ENCODE measurements at places on chromosomes 3 and 15.

- DNase-seq, result no peak
These were observed 209.5 kb downstream of the ADAMTS17 start for GRCh38 chr15:100132309-100132708.

GRCh38 chr3:145088917-145089316 is 1072.1 kb downstream of the PLOD2 start:
- no peak for DNase-seq

GRCh38 chr3:66427352-66427751 is 73.5 kb downstream of the LRIG1 start:
- DNase-seq, result no peak

DNA sequence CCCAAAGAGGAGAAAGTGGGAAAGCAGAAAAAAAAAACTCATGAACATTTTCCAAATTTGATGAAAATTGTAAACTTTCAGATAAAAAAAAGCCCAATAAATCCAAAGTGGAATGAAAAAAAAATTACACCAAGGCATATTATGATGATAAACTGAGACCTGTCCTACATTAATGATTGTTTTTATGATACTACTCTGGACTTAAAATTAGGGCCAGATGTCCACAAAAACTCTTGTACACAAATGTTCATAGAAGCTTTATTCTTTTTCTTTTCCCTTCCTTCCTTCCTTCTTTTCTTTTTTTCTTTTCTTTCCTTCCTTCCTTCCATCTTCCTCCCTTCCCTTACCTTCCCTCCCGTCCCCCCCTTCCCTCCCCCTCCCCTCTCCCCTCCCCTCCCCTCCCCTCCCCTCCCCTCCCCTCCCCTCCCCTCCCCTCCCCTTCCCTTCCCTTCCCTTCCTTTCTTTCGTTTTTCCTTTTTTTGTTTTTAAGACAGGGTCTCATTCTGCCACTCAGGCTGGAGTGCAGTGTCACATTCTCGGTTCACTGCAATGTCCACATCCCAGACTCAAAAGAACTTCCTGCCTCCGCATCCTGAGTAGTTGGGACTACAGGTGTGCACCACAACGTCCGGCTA is 243.9 kb downstream of the MEIS2 start:
- no peak for DNase-seq

GRCh38 chr15:63458026-63458425 is 46.4 kb upstream of the USP3 start:
- no peak for DNase-seq

DNA sequence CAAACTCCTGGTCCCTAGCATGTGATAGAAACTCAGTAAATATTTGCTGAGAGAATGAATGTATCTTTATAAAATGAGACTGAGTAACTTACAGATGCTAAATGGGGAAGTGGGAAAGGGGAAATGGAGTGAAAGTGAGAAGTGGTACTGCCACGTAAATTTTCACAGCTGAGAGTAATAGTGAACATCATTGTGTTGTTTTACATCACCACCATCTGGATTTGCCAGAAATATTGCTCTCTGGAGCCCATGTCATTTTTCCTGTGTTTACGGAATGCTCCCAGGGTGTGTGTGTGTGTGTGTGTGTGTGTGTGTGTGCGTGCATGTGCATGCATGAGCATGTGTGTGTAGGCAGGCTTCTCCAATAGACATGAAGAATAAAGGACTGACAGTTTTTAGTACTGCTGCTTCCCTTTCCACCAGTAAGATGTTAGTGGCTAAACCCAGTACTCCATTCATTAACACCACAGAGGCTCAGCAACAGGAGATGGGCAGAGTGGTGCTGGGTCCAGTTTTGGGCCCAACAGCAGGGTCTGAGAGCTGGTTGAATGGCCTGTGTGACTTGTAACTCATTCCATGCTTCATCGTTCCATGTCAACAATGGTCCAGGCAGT is 57.3 kb downstream of the DIPK2A start:
- no peak for DNase-seq

DNA sequence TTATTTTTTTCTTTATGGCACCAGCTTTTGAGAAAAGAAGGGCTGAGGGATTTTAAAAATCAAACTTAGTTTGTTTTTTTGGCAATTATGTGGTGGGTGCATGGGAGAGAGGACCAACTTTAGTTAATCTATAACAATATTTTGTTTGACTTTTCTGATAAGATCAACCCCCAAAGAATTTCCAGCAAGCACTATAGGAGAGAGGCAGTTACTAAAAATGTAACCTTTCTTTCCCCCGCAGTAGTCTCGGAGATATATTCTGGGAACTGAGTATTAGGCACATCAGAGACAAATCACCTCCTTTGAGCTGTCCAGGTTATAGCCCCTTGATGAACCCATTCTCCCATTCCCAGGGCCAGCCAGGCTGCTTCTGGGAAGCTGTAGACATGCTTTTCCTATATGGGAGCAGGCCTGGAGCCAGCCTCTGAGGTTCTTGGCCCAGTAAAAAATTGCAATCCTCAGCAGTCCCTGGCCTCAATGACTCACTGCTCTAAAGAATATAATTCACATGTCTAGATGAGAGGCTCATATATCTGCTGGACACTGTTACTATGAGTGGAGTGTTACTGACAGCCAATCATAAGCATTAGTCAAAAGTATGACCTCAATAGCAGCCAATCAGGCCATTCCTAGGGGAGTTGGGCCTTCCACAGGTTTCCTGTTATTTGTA is 138.3 kb upstream of the AGBL1 start:
- no peak for DNase-seq

- DNase-seq, result no peak
These were observed 44.9 kb upstream of the MANF start for GRCh38 chr3:51340013-51340829.

GRCh38 chr3:8563597-8563996 is 62.0 kb downstream of the LMCD1 start:
- no peak for DNase-seq

- no peak for DNase-seq
These were observed 192.6 kb downstream of the PDZRN3 start for GRCh38 chr3:73432023-73432705.
